ENCODE measurements at places on chromosomes 1 and 21. TPM values are rescaled to one million over a fixed set of nuclear protein-coding genes. Genes with fewer than 3 reads are reported as not detected.
A peak's percentile ranks its signal among the peaks of the same experiment; 100 is the strongest.

- DNase-seq = no peak
Observed at GRCh38 chr21:15006594-15007230, 58.1 kb downstream of the NRIP1 start.

DNA sequence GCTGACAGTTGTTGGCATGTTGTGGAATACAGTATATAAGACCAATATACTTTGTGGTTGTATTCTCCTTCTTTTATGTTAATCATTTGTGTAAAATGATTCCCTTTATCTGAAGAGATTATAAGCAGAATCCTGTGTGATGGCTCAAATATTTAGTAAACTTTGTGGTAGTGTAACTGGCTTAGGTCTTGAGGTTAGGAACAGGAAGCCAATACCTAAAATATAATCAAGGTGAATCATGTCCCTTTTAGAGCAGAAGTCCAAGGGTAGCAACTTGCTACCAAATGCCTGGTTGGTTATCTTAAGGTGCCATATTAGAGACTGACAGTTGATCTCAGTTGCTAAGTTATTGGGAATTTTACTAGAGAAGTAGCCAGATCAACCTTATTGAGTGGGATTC, 398.5 kb upstream of the ADAMTS5 start:
- DNase-seq = peak; percentile 62

DNA sequence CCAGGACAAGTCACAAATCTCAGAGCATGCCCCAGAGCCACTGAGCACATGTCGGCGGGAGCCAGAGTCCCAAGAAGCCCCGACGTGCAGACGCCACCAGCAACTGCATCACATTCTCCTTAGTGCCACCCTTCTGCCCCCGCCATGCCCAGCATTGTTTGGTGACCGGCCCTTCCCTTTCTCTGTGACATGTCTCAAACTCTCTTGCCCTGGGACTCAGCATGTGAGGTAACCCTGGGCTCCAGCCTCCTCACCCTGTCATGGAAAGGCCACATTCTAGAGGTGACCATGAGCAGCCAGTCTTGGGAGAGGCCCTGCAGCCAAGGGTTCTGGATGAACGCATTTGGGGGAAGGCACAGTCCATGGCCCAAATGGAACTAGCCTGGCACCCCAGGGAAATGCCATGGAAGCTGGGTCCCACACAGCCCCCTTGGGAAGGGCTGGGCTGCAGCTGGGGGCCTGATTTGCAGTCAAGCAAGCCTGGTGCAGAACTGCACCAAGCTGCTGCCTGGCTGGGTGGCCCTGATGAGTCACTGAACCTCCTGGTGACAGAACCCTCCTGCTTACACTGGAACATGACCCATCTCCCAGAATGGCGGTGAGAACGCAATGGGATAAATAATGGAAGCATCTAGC, 94.4 kb downstream of the ITPKB start:
- DNase-seq = no peak

DNA sequence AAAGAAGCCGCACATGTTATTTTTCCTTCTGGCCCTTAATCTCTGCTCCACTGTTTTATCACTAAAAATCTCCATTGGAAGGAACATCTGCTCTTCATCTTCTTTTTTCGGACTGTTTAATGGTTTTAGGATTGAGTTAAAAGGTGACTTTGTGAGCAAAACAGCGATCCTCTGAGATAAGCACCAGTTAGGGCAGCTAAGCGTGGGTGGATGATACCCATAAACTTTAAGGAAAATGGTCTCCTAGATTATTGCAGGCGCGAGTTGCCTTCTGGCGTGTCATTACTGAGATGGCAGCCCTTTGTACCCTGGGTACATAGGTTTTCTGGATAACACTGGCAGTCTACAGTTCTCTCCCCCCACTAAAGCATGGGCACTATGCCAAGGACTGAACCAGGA, 44.0 kb upstream of the HMGB4 start:
- no peak for DNase-seq

- DNase-seq = no peak
Observed at GRCh38 chr1:22143065-22144033, at the start of gene WNT4. Gene WNT4 (minus strand): TSS chr1:22143097. CDS start chr1:22142922, 175 bp downstream.

The FOXE3 gene
- not detected for total RNA-seq

The PLD5 gene
- total RNA-seq = 0.33 TPM

The DPT gene
- not detected for total RNA-seq

The WNT2B gene
- total RNA-seq = 0.02 TPM

All from HT1080 (cell line).